ENCODE measurements at places on chromosomes 3 and 15.

DNA sequence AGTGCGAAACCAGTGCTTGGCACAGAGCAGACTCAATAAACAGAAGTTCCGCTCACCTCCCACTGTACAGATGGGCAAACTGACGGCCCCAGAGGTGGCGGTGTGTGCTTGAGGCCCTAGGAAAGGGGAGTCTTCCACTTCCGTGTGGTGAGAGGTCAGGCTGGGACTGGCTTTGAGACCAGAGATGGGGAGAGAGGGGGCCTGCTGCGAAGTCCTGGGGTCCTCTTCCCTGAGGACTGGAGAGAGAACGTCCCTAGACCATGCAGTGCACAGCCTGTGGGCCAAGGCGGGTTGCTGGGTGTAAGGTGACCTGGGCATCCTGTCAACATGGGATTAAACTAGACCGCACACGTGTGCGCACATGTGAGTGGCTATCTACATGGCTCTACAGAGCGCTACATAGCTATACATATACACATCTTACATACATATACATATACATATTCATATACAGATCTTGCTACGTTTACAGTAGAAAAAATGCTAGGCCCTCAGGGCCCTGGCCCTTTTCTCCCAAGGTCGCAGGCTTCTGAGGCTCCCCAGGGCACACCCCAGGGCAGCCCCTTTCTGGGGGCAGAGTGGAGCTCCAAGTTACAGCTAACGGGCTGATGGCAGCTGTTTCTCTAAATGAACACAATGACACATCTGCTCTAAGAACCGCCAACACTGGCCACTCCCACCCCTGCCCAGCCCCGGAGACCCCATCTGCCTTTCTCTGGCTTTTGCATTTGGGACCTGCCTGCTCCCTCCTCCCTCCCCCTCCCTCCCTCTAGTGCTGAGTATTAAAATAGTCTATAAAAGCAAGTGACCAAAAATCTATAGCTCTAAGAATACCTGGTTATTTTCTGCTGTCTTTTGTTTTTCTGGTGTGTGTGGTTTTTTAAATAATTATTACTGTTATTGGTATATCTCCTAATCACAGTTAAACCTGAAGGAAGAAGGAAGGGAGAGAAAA is 47.0 kb downstream of the HCN4 start:
- DNase-seq, result no peak

DNA sequence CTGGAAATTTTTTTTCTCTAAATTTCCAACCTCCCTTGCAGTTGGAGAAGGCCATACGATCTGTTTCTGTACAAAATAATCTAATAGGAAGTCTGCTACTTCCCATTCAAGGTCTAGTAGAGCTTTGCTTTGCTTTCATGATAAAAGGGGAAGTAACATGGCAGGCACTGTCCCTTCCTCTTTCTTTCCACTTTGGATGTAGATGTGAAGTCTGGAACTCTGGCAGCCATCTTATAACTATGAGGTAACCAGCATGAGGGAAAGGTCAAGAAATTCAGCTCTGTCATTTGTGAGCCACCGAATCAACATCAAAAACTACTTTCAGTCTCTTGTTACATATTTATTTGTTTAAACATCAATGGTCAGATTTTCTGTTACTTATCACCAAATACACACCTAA is 156.3 kb downstream of the MTHFS start:
- no peak for DNase-seq

- no peak for DNase-seq
Observed at GRCh38 chr3:159829539-159830227, 159.0 kb upstream of the IL12A start.

DNA sequence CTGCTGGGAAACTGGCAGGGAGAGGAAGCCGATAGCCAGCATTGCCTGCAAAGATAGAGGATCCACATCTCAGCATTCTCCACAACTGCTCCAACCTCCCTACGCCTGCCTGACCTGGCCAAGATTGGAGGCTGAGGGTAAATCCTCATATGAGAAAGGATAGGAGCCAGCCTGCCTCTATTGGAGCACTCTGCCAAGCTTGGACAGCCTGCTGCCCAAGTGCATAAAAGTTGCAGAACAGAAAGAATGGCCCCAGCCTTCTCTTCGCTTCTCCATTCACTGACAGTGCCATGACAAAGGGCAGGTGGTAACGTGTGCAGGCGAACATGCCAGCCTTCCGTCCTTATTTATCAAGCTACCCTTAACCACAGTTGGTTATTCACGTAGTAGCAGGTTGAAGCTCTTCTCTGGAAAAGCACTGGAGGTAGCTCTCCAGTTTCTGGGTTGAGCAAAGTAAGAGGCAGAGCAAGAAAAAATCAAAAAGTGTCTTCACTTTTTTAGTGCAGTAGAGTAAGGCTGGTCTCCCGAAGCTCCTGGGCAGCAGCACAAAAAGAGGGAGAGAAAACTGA is 4.3 kb downstream of the BMF start:
- DNase-seq, result no peak
